ENCODE measurements at places on chromosomes 4 and X.

GRCh38 chrX:31093639-31093975, 21.8 kb upstream of the FTHL17 start:
- no peak for DNase-seq

GRCh38 chrX:151402719-151403390, 5.8 kb downstream of the VMA21 start:
- no peak for DNase-seq

DNA sequence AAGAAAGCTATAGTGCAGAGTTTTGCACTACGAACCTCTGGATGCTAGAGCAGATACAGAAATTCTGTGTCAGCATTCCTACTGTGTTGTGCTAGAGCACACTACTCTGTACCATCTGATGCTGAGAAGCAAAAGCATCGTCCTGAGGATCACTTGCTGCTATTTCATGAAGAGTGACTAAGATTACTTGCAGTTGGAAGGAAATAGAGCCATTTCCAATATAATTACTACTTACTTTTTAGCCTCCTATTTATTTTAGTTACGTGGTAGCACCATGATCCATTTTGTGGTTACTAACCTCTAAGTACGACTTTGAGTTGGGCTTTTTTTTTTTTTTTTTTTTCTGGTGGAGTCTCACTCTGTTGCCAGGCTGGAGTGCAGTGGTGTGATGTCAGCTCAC, 226.7 kb downstream of the PALLD start:
- no peak for DNase-seq

DNA sequence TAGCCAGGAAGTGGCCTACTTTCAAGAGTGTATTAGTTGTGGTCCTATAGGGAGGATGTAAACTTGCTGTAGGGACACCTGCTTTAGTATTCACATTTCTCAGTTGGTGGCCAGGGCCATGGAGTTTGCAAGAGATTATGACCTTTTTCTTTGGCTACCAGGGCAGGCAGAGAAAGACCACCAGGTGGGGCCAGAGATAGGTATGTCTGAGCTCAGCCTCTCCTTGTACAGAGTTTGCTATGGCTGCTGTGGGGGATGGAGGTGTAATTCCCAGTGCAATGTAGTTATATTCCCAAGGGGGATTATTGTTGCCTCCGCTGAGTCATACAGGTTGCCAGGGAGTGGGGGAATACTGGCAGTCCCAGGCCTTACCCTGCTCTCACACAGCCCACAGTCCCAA, 26.3 kb upstream of the DACH2 start:
- no peak for DNase-seq

DNA sequence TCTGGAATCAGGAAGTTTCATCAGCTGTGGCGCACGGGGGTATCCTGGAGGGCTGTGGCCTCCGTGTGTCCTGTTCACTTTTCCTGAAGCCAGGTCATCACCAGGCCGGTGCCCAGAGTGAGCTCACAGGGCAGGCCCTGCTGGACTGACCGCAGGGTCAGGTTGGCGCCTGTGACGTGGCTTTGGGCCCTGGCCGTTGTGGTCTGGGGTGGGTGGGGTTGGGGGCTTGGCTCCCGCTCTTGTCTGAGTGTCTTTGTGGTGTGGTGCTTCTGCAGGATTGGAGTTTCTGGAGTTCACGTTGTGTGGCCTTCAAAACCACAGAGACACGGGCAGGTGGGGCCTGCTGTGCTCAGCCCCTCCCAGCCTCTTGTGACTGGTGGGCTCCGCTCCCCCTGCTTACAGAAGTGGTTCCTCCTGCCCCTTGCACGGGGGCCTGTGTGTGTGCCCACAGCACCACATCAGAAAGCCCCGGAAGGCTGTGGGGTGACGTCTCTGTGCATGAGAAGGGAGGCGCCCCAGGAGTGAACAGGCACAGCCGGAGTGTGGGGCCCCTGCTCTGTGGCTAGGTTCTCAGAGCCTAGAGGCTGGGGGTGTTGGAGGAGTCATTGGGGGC, 9.5 kb downstream of the RGS12 start:
- DNase-seq: no peak

- no peak for DNase-seq
Measured at GRCh38 chr4:114136069-114136468, 156.6 kb upstream of the ARSJ start.

DNA sequence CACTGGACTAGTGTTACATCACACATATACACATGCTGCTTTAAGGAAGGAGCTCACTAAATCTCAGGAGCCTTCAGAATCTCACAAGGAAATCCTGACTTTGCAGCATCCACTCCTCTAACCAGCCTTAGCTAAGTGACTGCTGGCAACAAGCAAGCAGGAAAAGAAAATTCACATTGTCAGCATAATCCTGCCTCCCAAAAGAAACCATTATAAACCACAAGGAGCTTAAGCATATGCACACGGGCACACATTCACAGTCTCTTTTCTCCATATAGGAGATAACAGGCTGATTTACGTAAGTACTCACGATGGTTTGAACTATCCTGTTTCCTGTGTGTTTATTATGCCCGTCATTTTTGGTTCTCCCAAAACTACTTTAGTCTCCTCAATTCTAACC, 136.3 kb downstream of the TMEM144 start:
- no peak for DNase-seq

- no peak for DNase-seq
Measured at GRCh38 chr4:24775032-24775605, 20.3 kb upstream of the SOD3 start.

GRCh38 chr4:83870328-83870950, 334.5 kb downstream of the GPAT3 start:
- no peak for DNase-seq

DNA sequence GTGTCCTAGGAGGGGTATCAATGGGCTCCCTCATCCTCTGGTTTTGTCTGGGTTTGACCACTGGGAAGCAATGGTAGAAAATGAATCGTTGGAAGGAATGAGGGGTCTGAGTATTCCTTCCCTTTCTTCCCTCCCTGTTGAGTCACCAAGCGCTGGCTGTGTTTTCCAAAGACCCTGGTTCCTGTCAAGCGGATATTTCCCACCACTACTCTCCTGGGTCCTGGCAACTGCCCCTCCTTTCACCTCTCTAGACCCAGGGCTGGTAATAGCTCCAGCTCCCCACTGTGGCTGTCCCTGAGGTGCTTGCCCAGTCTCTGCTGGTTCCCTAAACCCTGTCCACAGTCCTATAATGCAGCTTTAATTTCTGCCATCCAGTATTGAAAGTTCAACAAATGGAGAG, 22.2 kb downstream of the SMIM43 start:
- DNase-seq: no peak

DNA sequence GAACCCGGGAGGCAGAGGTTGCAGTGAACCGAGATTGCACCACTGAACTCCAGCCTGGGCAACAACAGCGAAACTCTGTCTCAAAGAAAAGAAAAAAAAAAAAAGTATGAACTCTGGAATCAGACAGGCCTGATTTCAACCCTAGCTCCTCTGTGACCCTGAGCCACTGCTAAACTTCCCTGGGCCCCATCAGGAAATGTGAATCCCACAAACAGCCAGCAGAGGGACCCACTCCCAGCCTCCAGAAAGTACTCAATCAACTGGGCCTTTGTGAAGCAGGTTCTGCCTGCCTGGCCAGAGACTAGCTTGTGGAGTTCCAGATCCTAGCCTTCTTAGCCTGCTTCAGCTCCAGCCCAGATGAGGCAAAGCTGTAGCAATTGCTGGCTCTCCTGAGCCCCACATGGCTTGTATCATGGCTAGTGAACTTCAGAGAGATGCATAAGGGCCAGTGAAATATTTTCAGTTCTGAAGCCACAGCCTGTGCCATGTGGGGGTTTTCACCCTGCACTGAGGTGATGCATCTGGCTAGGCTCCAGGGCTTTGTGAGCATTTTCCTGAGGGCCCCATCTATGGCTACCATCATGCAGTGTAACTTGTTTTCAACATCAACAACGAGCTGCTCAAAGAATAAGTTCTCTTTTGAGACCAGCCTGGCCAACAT, 7.2 kb upstream of the IDS start:
- DNase-seq: peak; percentile 31

DNA sequence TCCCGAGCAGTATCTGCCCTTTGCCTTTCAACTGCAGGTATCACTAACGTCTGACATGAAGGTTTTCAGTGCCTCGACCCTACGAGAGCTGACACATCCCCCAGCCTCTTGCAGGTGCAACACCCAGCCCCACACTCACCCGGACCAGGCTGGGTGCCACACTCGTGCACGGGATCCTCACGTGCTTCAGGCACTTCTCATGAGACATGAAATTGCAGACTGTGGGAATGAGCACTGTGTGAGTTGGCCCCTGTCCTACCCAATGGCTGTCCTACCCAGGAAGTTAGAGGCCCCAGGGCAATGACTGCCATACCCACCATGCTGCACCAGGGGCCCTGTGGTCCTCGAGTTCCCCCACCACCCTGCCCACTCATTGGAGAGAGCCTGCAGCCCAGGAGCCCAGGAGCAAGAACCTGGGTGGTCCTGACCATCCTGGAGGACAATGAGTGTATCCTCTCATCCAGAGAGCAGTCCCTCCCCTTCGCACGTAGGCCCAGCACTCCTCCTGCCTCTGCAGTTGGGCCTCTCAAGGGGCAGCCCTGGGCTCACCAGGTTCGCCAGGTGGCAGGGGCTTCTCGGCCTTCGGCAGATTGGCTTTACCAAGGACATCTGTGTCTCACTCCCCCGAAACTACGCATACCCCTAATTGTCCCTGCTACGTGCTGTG, 2.4 kb downstream of the DGKQ start:
- no peak for DNase-seq

DNA sequence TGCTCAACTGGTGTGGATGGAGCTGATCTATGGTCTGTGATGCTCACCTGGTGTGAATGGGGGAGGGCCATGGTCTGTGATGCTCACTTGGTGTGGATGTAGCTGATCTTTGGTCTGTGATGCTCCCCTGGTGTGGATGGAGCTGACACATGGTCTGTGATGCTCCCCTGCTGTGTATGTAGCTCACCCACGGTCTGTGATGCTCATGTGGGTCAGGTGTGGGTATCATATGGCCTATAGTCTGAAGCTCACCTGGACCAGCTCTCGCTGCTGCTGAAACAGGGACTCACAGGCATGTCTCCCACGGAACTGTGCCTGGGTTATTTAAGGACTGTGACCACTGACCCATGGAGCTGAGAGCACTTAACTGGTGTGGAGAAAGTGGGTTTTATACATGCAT, 109.7 kb downstream of the CRLF2 start:
- no peak for DNase-seq

DNA sequence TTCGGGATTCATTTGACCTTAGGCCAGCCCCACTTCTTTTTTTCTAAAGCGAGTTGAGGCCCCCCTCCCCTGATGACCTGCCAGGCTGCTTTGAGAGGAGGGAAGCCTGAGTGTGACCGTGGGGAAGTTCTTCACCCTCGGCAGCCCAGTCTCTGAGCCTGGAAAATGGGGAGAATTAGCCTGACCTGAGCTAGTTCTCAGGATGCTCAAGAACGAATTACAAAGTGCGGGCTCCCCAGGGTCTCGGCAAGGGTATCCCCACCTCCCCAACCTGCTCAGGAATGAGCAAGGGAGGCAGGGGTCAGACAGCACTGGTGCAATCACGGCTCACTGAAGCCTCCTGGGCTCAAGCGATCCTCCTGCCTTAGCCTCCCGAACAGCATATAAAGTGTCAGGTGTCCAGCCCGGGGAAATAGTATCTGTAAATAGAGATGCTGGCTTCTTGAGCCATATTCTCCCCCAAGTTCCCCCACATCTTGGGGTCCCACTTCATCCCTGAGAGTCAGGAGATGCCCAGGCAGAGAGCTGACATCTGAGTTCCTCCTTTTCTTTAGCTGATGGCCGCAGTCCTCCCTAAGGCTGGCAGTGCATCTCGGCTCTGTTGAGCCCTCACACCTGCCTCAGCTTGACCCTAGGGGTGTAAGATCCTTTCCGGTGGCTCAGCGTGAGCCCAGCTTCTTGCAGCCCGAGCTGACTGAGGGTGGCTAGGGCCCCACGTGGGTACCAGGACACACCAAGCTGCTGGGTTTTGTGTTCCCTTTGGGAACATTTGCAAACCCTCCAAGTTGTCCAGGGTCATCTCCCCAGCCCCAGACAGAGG, 1.6 kb downstream of the DUSP9 start:
- no peak for DNase-seq

GRCh38 chr4:92864096-92864495, 560.3 kb downstream of the GRID2 start:
- DNase-seq: no peak

DNA sequence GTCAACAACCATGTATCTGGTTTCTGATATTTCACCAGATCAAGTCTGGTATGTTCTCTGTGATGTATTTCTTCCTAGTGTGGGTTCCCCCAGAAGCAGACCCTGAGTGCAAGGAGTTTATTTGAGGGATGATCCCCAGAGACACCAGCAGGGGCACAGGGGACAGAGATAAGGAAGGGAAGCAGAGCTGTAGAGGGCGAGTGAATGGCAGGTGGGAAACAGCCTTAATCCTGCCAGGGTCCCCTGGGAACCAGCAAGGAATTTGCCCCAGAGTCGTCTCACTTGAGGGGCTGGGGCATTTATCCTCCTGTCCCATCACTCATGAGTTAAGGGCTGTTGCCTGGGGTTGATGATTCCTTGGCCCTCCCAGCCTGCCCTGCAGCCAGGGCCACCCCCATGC, 206.4 kb upstream of the BCOR start:
- DNase-seq: no peak

DNA sequence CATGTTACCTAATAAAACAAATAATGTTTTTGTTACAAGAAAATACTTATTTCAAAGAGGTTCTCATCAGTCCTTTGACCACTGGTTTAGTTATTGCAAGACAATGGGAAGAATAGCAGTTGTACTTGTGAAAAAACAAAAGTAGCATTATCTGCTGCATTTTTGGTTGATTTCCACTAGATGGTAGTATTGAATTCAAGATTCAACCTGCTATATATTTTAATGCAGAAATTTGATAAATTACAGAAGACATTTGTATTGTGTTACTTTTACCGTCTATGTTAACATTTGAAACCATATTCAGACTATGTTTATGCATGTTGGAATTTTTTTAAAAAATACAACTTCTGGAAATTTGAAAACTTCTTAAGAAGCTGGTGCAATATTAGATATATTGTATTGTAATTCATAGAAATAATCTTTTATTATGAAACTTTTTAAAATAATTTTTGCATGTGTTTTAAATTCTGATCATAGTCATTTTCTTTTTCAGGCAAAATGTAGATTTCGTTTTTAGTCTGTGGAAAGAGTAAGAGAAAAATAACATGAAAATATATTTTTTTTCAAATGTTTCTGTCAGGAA, 56.4 kb downstream of the SPCS3 start:
- no peak for DNase-seq

GRCh38 chr4:41282366-41282765, 25.6 kb downstream of the UCHL1 start:
- no peak for DNase-seq

GRCh38 chr4:85905761-85906160, 430.8 kb downstream of the ARHGAP24 start:
- DNase-seq: peak; percentile 53

- no peak for DNase-seq
Measured at GRCh38 chr4:140223056-140223810, 69.2 kb upstream of the MAML3 start.

Measured in NCI-H187 (cell line).